ENCODE measurements at places on chromosomes 2 and 18.

- DNase-seq: no peak
Observed at GRCh38 chr2:39217192-39217550, 26.6 kb downstream of the CDKL4 start.

GRCh38 chr2:185984670-185985069, 246.1 kb downstream of the FSIP2 start:
- DNase-seq: no peak

GRCh38 chr2:127743477-127744026, 42.3 kb downstream of the SFT2D3 start:
- no peak for DNase-seq

DNA sequence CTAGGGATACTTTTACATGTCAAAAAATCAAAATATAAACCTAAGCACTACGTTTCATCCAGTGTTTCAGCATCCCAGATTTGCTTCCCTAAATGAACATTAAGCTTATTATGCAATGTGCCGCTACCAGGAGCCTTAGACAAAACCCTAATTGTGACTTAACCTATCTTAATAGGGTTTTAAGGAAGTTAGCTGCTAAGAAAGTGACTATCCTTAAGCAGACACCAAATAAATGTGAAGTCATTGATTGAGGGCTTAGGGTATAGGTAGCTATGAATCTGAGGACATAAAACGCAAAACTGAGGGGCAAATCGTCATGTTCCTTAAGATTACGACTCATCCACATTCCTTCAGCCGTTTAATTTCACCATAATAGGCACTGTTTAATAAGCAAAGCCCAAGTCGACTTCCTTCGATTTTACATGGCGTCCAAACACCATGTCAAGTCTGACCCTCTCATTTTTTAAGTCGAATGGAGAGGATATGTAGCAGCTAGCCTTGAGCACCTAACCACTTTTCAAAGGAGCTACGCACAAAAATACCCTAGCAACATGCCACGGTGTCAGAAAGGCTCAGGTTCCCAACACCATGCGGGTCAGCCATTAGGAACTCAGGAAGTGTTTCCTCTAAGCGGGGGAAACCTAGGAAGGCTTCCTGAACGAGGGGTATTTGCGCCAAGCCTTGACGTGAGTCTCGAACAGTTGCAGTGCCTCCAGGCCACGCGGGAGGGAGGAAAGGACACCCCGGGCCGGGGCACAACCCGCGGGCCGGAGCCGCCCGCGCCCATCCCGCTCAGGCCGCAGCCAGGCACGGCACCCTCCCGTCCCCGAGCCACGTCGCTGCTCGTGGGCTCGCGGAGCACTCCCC, 1.0 kb downstream of the HDLBP start:
- DNase-seq: no peak
